ENCODE measurements at places on chromosomes 6 and 20.

GRCh38 chr20:58092871-58093270 lies 135.6 kb downstream of the ANKRD60 start:
- DNase-seq: no peak

- DNase-seq: no peak
These were observed 29.2 kb upstream of the SSR1 start for GRCh38 chr6:7341989-7342742.

DNA sequence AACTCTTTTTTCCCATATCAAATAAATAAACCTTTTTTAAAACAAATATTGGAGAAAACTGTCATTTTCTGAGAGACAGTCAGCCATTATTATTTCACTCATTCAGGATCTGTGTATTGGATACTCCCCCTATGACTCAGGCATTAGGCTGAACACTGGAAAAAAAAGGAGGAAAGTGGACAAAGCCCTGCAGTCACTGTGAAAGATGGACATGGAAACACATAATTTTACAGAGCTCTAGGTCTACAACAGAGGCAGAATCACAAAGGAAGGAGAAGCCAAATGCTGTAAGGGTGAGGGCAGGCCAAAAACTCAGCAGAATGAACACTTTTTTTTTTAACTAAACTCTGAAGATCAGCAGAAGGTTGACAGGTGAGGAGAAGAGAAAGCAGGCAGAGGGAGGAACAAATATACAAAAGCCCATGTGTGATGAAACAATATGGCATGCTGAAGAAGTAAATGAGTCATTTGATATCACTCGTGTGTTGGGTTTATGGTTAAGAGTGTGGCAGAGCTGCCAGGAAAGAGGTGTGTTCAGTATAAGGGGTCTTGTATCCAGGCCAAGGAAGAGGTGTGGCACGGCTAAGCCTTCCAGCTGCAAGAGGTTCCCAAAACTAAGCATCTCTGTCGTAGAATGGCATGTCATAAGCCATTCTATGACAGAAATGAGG lies 39.1 kb downstream of the EPB41L2 start:
- no peak for DNase-seq

- DNase-seq: no peak
These were observed 35.1 kb upstream of the HS3ST5 start for GRCh38 chr6:114377881-114378280.

DNA sequence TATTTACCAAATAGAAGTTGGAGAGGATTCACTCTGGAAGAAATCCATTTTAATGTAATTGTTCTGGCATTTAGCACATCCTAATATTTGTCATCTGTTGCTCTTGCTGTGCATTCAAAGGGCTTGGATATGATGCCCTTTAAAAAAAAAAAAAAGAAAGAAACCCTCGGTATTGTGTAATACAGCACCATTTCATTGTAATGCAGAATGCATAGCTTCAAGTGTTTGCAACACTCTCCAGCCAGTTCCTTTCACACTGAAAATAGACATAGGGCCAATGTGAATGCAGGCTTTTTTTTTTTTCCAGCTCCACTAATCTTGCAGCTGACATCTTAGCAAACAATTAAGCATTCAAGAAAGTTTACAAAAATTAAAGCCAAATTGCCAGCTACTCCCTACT lies 197.4 kb upstream of the POU3F2 start:
- no peak for DNase-seq

- DNase-seq: no peak
These were observed 108.4 kb downstream of the SLX4IP start for GRCh38 chr20:10543480-10543879.

DNA sequence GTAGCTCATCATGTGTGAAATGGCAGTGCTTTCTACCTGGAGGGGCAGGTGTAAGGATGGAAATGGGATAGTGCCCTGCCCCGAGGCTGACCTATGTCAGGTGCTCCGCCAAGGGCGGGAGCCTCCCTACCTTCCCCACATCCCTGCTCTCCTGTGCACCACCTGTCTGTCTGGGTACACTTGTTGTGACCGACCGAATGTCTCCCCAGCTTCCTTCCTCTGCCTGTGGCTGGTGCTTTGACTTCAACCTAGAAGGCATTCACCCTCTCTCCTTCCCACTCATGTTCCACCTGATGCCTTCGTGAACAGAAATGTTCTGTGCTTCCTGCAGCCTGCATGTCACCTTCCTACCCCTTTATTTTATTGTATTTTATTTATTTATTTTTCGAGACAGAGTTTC lies 114.8 kb downstream of the SCML4 start:
- DNase-seq: no peak

DNA sequence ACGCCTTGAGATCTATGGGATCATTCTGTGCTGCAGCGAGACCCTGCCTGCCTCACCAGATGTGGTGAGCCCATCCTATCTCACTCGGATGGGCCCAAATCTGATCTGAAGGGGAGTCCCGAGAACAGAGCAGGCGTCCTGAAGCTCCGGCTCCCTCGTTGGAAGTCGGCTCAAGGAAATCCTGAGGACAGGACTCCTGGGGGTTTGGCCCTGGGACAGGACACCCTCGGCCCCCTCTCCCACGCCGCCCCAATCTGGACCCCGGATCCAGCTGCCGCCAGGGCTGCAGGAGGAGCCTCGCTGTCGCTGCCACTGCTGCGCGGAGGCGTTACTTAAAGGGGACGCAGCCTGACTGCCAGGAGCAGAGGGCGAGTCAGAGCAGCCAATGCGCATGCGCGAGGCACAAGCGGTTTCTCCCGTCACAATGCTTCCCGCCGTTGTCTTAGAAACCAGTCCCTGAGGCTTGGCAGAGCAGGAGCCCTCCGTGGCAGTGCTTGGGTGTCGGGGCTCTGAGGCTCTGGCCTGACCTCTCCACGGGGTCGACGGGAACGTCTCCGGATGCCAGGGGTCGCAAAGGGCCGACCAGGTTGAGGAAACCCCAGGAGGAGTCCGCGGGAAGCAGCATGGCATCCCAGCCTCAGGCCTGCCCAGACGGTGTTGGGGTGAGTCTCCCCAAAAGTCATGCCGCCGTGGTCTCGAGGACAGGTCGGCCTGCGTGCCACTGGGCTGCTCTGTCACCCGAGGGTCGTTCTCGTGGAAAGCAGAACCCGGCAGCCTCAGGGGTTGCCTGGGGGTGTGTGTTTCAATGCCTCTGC lies 1567.8 kb upstream of the DEFB115 start:
- DNase-seq: no peak

DNA sequence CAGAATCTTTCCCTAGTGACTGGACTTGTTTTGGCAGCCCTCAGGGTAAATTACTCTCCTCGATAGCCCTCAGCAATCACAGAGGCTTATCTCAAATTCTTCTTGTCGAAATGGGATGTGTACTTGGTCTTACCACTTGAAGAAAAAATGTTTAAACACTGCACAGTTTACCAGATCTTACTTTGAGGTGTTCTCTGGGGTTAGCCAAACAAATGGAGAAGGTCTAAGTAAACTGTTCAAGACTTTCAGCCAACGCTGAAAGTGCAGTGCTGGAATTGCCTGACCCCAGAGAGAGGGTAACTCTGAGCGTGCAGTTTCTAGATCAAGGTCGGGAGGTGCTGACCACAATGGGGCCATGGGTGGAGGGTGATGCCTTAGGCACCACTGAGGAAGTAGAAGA lies 39.2 kb downstream of the MYLIP start:
- no peak for DNase-seq

DNA sequence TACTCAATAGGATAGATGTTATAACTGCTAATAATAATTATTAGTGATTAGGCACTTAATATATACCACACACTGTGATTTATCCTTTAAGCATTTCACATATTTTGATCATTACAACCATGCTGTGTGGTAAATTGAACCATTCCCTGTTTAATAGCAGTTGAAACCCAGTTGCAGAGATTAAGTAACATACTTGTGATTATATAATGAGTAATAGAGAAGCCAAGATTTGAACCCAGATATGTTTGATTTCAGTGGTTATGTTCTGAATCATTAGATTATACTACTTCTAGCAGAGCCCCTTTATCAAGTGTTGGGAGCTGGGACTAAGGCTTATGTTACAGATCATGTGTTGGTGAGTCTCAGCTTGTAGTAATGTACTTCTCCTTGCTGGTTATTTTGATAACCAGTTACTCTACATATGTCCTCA lies 44.1 kb downstream of the STK4 start:
- DNase-seq: no peak

GRCh38 chr6:132246632-132247270 lies 154.5 kb downstream of the MOXD1 start:
- no peak for DNase-seq

DNA sequence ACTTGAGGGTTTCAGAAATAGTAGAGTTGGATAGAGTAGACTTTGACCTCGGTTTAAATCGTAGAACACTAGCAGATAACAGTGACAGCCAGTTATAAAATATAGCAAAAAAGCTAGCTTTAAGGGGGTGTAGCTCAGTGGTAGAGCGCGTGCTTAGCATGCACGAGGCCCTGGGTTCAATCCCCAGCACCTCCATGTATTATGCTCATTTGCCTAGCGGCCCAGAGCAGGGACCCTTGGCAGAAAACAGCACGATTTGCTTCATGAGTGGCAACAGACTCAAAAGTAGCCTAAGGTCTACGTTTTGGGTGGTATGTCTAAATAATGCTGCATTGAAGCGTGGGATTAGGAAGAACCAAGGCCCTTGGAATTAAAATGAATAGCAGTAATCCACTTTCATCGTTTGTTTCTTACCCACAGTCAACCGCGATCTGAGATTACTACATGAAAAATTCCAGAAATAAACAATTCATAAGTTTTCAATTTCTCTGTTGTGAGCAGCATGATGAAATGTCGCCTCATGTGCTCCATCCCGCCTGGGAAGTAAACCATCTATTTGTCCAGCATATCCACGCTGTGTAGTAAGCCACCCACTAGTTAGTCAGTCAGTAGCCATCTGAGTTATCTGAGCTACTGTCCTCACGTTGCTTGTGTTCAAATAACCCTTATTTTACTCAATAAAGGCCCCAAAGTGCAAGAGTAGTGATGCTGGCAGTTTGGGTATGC lies 184.9 kb downstream of the GPX5 start:
- peak; percentile 91 for DNase-seq

- DNase-seq: peak; percentile 84
These were observed 41.0 kb downstream of the SOX4 start for GRCh38 chr6:21634582-21634981.

- no peak for DNase-seq
These were observed 260.5 kb downstream of the CENPW start for GRCh38 chr6:126600258-126600916.
